LHCN-M2 (cell line): ENCODE measurements at places on chromosomes 2 and 18.

GRCh38 chr2:182259629-182260150 is 167.1 kb downstream of the PDE1A start:
- DNase-seq, result peak; percentile 51

DNA sequence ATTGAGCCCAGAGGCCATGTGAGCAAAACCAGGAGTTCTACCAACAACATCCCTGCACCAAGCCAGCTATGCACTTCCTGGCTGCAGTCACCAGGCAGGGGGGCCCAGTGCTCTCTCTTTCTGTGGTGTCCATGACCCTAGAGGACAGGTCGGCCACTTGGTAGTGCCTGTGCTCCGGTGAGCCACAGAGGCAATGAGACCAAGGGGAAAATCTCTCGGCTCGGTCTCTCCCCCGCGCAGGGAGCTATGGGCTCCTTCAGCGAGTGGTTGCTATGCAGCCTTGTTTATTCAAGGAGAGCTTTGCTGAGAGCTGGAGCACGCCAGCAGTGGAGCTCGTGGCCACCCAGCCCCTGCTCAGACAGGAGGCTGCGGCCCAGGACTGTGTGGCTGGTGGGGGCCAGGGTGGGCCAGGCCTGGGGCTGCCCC is at the start of gene TOGARAM2:
TOGARAM2 (plus strand) TSS at position 283 of the 426 bp plus-strand sequence. CDS start 13,537 bp downstream, outside the sequence.
- no peak for DNase-seq

DNA sequence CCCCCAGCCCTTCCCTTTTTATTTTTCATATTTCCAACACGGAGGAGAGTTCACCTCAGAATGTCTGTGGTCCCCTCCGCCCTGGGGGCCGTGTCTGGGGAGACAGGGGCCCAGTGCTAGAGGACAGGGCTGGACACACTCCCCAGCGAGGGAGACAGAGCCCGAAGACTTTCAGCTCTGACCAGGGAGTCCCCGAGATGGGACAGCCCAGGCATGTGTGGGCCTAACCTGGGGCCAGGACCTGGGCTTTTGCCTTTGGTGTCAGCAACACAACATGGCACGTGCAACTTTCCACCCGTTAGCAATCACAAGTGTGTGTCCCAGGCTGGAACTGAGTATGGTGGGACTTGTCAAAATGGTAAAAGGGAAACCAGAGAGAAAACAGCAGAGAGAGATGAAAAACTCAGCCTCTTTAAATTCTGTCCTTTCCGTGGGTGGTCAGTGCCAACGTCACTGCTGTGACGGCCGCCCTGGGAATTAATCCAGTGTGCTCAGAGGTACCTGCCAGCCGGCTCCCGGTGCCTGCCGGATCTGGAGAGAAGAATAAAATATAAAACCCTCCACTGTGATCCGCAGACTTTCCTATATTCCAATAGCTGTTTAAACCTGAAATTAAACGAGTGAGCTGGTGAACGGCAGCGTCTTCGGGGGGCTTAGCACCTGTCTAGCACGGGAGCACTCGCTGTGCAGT is 245.8 kb downstream of the EIPR1 start:
- DNase-seq, result no peak

DNA sequence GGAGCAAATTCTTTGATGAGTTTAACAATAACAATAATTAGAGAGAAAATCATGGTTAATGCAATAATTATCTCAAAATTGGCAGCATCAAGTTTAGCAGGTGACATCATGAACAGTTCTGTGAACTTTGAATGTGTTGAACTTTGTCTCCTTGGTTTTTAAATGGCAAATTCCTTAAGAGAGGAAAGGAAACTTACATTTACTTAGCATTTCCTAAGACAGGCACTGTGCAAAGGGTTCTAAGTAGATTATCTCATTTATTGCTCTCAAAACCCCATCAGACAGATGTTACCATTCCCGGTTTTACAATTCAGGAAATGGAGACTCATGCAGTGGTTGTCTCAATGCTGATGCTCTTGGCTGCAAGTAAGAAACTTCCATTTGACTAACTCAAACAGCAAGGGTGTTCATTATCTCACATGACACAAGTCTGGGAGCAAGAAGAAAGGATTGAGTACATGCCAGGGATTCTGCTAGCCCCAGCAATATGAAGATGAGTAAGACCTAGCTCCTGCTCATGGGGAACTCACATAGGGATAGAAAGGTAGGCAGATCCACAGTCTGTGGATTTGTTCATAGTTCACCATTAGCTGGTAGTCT is 81.3 kb upstream of the ITGA6 start:
- no peak for DNase-seq

DNA sequence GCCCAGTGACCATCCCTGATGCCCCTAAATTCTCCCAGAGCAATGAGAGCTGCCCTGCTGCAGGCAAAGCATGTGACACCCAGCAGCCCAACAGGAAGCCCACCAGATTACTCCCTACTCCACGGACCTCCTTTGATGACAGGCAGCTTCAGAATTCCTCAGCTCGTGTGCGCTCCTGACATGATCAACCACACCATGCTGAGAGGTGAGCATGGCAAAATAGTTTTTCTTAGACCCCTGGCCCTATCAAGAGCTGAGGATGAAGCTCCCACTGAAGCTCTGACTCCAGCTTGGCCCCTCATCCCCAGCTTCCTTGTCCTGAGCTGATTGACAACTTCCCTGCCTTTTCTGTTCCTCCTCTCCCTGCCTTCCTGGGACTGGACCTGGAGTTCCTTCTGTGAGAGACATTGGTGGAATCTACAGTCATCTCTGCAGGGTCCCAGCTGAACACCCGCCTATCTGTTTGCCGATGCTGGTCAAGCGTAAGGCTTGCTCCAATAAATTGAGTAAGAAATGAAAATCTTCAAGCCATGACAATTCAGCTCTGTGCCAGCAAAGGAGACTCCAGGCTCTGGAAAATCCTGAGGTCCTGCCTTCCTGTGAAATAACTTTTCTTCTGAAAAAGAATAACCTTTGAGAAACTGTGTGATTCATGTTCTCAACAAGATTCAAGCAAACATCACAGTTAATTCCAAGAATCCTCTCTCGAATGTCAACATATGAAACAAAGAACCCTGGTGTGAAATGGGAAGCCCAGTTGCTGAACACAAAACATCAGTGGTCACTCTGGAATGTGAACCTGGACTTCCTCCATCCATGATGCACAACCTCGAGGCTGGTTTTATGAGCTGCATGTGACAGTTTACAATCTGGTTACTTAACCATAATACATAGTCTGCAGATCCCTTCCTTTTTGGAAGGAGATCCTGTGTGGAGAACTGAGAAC is 201.1 kb downstream of the SPP2 start:
- peak; percentile 100 for DNase-seq

GRCh38 chr18:67951137-67951536 is 434.6 kb upstream of the DSEL start:
- DNase-seq, result no peak

- DNase-seq, result peak; percentile 34
These were observed 252.1 kb downstream of the ZNF521 start for GRCh38 chr18:25099895-25100294.

DNA sequence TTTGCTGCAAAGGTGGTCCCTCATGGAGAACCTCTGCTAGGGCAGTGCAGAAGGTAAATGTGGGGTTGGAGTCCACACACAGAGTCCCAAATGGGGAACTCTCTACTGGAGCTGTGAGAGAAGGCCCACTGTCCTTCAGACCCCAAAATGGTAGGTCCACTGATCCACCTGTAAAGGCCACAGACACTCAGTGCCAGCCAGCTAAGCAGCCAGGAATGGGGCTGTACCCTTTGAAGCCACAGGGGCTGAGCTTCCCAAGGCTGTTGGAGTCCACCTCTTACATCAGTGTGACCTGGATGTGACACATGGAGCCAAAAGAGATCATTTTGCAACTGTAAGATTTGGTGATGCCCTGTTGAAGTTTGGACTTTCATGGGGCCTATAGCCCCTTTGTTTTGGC is 252.4 kb upstream of the GULP1 start:
- no peak for DNase-seq

- no peak for DNase-seq
These were observed 478.6 kb downstream of the SLC4A3 start for GRCh38 chr2:220106065-220106464.

- no peak for DNase-seq
These were observed 249.5 kb upstream of the KLHL14 start for GRCh38 chr18:33022370-33022769.

DNA sequence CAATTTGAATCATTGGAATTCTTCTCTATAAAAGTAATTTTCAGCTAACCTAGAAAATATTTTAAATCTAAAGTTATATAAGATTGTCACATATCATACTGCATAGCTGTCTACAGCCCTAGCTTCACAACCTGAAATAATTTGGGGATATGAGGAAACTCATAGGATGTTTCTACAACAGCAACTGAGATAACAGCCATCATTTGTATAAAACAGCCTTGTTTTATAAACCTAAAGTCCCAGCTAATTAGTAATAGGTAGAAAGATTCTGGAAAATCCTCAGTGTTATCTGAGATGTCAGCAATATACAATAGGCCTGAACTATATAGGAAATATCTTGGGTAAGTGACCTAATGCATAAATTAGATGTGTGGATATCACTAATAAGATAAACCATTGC is 47.6 kb upstream of the TSPYL6 start:
- DNase-seq, result no peak

DNA sequence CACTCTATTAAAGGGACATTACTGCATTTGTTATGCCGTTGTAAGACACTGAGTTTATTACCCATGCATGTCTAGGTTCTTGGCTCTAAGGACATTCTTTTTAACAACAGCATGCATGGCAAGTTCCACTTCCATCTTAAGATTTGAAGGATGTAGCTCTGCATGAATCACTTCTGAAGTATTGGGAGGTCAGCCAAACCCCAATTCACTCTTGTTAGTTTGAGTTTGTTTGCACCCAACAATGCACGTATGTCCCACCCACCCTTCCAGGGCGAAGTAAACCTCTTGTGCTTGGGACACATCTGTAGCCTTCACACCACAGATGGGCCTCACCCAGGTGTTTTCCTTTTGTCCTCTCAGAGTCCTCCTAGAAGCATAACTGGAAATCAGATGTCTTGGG is 5.6 kb upstream of the LAMA3 start:
- peak; percentile 22 for DNase-seq

DNA sequence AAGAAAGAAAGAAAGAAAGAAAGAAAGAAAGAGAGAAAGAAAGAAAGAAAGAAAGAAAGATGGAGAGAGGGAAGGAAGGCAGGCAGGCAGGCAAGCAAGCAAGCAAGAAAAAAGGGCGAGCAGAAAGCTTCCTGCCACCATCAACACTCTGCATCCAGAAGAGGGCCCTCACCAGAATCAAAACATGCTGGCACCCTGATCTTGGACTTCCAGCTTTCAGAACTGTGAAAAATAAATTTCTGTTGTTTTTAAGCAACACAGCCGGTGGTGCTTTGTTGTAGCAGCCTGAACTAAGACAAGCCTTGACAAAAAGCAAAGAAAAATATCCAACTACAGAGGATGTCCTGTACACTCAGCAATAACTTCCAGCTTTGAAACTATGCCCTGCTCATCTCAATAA is 401.7 kb downstream of the LRATD1 start:
- no peak for DNase-seq
